ENCODE measurements at places on chromosomes 11 and 22.
A peak's percentile ranks its signal among the peaks of the same experiment; 100 is the strongest.

DNA sequence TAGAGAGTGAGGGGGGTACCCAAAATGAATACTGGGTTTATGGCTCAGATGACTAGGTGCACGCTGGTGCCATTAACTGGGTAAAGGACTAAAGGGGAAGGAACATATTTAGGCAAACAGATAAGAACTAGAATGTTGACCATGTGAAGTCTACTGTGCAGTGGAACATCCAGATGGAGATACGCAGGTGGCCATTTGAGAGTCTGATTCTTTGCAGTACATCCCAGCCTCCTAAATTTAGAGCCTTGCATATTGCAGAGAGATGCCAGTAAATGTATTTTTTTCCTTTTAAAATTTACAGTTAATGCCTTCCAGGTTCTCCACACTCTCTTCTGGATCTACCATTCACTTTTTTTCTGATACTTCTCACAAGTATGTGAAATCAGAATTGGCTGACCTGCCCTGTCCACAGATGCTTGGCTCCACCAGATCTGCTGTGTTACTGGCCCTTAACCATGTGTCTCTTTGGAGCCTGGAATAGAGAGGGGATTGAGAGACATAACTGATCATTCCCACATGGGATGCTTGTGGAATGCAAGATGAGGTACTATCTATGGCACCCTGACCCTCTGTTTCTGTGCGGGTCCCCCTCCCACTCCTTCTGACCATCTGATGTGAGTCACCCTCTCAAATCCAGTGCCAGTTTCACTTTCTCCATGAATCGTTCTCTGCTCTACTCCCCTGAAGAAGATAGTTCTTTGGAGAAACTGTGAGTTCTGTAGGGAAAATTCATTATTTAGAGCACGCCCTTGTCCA, 77.0 kb upstream of the NCAM1 start:
- DNase-seq: no peak

- DNase-seq: no peak
Measured at GRCh38 chr11:65014726-65015227, 817 bp downstream of the ARL2 start.

GRCh38 chr11:45843158-45843924, 3.9 kb upstream of the CRY2 start:
- DNase-seq: peak; percentile 89

DNA sequence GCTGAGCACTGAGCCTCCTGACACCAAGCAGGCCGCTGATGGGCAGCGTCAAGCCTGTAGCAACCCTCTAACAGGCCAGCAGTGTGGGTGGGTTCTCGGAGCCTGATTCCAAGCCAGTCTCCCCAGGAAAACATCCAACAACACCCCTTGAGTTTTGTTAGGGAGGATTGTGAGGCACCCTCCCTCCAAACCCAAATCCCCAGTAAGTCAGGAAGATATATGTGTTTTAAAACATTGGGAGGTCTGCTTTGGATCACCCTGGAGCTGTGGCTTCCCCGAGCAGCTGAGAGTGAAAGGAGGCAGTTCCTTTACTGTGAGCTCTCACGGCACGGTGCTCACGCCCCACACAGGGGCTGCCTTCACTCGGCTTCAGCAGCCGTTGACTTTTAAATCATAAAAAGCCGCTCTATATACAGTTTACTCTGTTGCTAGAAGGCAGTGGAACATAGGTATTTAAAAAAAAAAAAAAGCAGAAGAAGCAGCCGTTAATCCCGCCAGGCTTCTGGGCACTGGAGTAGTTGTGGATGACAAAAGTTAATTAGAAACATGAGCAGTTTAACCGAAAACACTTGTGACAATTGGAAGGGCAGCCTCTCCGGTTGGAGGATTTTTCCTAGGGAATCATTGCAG, 218.6 kb downstream of the NAV2 start:
- DNase-seq: no peak

GRCh38 chr11:57144075-57144474, 37.7 kb upstream of the LRRC55 start:
- no peak for DNase-seq

DNA sequence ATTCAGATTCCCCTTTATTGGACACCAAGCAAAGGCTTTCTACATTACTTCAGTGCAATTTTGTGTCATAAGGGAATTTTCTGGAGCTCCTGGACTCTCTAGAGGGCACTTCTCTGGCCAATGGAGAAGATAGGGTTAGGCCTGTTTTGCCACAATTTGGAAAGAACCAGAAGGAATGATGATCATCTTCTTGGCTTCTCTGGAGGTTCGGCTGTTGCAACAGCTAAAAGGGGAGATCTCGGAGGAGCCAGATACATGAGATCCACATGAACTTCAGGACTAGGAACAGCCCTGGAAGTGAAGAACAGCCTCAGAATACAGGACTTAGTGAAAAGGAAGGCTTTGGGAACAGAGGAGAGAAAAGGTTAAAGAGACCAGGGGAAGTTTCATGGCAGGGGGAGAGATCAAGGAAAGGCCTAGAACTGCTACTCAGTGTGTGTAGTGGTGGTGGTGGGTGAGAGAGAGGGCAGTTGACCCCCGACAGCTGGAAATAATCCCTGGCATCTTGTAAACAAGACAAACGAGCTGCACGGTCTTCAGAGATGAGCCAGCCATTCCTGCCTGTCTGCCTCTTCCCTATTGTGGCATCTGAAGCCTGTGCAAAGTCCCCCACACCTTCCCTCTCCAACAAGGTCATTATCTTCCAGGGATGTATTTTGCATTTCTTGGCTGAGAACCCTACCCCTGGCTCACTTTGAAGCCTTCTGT, 83.8 kb downstream of the CCDC81 start:
- DNase-seq: no peak

DNA sequence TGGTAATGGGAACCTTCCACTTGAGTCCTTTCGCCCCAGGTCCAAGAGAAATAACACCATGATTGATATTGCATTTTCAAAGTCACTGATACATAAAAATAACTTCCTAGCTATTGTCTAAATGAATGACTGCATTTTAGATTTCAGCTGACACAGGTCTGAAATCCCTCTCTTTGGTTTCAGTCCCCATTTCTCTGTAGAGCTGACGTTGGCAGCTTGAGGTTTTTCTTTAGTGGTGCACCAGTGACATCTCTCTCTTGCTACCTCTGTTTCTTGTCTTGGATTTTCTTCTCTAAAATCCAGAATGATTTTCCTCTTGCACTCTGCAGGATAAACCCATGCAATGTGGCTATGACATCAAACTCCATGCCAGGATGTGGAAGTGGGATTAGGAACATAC, 31.7 kb upstream of the SORL1 start:
- no peak for DNase-seq

DNA sequence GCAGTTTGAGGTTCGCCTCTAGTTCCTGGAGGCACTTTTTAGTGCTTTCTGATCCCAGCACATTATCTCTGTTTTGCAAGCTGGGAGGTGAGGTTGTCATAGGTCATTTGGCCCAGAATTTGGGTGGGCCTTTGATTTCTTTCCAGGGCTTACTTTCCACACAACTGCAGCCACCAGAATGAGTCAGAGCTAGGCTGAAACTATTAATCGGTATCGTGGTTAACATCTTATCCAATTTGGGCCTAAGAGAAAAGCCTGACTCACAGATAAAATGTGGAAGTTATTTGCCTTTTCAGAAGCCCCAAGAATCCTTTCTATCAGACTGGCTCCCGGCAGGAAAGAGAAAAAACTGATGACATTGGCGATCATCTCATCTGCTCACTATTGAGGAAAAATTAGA, 166.4 kb downstream of the KIRREL3 start:
- DNase-seq: no peak

GRCh38 chr11:110513846-110514437, 84.2 kb downstream of the FDX1 start:
- DNase-seq: no peak

DNA sequence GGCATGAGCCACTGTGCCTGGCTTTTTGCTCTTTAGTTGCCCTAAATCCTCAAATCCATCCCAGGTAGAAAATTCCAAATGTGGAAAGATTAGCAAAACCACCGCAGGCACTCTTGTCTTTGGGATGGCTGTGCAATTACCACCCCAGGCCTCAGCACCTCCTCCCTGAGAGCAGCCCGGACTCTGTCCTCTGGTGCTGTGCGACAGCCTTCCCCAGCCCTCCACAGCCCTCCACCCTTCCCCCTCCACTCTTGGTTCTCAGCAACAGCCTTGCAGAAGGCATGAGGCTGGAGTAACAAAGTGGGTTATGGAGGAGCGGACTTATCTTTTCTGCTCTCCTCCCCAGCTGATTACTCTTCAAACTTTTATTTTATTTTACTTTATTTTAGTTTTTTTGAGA, 44.7 kb upstream of the YWHAH start:
- DNase-seq: no peak

GRCh38 chr22:35349368-35349703, 31.6 kb upstream of the HMOX1 start:
- DNase-seq: no peak

DNA sequence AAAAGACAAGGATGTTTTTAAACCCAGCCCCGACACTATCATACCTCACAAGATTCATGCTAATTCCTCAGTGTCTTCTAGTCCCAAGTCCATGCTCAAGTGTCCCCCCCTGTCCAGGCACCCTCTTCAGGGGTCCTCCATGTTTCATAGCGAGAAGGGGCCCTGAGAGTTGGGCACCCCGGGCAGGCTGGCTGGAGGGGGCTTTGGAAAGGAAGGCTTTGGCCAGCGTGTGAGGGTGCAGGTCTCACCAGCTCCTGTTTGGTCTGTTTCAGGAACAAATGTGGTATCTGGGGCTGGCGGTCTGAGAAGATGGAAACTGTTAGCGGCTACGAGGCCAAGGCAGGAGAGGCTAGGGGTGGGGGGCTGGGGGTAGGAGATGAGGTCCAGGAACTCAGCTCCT, 4.5 kb upstream of the SSH3 start:
- DNase-seq: no peak

DNA sequence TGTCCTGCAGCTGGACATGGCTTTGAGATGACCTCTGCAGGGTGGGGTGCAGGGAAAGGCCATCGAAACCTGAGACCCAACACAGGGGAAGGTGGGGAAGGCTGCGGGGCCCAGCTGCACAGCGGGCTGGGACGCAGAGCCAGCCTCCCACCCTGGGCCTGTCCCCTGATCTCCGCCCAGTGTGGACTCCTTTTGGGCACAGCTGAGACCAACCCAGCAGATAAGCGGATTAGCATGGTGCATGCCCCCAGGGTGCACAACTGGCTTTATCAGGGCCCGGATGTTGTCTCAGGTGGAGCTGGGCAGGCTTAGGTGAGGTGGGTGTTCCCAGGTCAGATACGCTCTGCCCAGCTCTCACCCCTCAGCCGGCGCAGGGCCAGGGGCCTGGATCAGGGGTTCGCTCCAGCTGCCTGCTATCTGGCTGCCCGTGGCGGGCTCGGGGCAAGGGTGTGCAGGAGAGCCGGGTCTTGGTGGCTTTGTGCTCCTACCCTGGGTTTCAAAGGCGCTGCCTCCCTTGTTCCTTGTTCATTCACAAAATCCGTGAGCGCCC, 28.1 kb upstream of the MUC5AC start:
- DNase-seq: no peak

- DNase-seq: no peak
Measured at GRCh38 chr22:46072110-46072881, 78.0 kb upstream of the PPARA start.

DNA sequence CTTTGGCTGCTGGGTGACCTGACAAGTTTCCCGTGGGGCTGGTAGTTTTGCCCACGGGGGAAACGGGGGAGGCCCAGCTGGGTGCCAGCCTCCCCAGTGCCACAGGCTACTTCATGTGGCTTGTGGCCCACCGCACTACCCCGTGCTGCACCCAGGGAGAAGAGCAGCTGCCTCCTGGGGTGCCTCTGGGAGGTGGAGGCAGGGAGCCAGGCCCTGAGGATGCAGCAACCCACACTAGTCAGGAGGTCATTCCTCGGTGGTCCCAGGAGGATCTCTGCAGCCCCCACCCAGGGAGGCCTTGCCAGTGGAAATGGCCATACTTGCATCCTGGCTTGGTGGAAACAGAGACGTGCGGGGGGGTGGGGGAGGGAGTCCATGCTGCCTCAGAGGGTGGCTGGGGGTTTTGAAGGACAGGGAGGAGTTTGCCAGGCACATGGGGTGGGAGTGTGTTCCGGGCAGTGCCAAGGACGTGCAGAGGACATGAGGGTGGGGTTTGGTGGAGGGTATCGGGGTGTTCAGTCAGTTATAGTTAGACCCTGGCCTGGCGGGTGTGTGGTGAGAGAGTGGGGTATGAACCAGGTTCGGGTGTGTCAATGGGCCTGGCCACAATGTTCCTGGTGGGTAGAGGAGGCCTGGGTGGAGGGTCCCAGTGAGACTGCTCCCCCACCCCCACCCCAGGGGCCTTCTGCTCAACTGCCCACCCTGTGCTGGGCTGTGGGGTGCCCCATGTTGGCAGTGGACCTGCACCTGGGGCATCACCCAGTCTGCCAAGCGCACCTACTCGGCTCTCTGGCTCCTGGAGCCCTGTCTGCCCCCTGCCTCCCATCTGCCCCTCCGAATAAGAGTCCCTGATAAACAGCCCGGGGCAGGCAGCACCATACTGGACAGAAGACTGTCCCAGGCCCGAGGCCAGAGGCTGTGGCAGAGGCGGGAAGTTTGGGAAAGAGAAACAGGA, 3.8 kb downstream of the PIM3 start:
- no peak for DNase-seq

DNA sequence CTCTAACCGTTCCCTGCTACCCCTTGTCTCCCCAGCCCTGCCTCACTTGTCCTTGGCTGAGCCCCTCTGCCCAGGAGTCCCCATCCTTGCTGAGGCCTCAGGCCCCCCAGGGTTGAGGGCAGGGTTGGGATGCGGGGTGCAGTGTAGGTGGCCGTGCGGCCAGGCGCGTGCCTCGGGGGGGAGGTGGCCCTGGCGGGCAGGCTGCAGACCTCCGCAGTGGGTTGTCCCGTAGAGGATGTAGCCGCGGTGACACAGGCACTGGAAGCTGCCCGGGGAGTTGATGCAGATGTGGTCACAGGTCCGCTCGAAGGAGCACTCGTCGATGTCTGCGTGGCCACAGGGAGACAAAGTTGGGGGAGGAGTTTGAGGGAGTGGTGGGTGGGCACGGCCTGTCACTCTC, 41.9 kb upstream of the TTLL12 start:
- no peak for DNase-seq

DNA sequence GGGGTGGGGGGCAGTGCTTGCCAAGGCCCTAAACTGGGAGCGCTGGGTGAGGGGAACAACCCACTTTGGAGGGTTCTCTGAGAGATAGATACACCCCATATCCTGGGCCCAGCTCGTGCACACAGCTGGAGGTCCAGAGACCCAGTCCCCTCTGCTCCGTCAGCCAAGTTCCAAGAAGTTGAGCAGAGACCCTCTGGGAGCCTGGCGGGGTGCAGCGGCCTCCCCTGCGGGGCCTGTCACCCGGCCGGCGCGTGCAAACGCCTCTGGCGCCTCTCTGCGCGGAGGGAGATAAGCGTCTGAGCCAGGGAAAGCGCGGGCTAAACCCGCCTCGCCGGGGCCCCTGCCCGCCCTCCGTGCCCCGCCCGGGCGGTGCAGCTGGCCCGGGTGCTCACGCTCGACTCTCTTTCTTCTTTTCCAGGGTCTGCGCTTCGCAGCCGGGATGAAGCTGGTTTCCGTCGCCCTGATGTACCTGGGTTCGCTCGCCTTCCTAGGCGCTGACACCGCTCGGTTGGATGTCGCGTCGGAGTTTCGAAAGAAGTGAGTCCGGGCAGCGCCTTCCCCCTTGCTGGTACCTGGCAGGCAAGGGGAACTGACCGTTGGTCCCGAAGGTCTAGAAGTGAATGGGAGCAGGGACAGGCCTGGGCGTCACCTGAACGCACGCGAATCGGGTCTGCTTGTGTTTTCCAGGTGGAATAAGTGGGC, 540 bp downstream of the ADM start:
- no peak for DNase-seq

GRCh38 chr11:16511116-16512114, 155.1 kb upstream of the SOX6 start:
- no peak for DNase-seq
